ENCODE measurements at places on chromosomes 2 and 18.

DNA sequence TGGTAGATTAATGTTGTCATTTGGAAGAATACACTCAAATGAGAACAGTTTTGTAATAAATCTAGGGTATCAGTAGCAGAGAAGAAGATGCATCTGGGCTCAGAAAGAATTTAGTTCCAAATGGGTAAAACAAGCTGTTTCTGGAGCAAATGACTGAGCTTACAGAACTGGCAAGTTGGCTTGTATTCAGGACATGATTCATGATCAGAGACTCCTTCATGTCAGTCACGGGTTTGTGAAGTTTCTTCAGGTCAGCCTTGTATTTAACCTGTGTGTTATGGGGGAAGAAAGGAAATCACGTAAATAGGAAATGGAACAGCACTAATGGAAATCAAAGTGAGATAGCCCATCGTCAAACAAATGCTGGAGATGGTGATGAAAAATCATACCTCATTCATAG, 109.1 kb downstream of the RIF1 start:
- DNase-seq: no peak

GRCh38 chr2:218149098-218149497, 17.7 kb downstream of the CXCR1 start:
- no peak for DNase-seq

- DNase-seq: peak; percentile 50
Measured at GRCh38 chr2:44244135-44244871, 31.0 kb upstream of the SLC3A1 start.

GRCh38 chr2:212975333-212975732, 176.1 kb downstream of the IKZF2 start:
- DNase-seq: no peak

All from left hindlimb (tissue), 1 donor.